WTC11 (cell line): ENCODE measurements at places on chromosomes 2 and 18.

DNA sequence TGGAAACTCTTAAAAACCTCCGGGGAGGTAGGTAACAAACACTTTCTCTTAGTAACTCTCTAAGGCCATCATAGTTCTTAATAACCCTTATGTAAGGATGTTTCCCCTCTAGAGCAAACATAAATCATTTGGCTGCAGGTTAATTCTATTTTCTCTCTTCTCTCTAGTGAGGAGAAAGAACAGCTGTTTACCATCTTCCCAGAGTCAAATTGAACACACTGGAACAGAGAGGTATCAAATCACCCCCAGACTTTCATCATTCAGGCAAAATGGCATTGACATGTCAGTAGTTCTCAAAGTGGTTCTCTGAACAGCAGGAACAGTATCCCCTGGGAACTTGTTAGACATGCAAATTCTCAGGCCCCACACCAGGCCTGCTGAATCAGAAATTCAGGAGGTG, 240.7 kb downstream of the MEIS1 start:
- DNase-seq: no peak

DNA sequence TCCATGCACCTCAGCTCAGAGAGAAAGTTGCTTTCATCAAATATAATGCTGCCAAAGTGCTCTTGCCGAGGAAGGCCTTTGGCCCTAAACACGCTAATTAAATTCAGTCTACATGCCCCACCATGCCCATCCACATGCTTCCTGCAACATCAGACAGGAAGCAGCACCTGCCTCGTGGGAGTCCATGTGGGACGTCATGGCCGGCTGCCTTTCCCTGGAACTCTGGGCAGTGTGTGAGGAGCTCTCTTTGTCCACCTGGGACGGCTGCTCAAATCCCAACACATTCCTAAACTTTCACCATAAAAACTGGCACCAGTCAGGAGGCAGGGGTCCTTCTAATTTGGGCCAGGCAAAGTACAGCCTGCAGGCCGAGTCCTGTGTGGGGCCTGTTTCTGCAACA, 23.1 kb downstream of the FAM178B start:
- no peak for DNase-seq

- DNase-seq: no peak
Observed at GRCh38 chr18:570256-570655, 9.9 kb upstream of the CETN1 start.

GRCh38 chr2:11778923-11779757, 32.7 kb downstream of the LPIN1 start:
- peak; percentile 89 for DNase-seq

GRCh38 chr18:31274931-31275330, 43.0 kb upstream of the DSG1 start:
- no peak for DNase-seq

DNA sequence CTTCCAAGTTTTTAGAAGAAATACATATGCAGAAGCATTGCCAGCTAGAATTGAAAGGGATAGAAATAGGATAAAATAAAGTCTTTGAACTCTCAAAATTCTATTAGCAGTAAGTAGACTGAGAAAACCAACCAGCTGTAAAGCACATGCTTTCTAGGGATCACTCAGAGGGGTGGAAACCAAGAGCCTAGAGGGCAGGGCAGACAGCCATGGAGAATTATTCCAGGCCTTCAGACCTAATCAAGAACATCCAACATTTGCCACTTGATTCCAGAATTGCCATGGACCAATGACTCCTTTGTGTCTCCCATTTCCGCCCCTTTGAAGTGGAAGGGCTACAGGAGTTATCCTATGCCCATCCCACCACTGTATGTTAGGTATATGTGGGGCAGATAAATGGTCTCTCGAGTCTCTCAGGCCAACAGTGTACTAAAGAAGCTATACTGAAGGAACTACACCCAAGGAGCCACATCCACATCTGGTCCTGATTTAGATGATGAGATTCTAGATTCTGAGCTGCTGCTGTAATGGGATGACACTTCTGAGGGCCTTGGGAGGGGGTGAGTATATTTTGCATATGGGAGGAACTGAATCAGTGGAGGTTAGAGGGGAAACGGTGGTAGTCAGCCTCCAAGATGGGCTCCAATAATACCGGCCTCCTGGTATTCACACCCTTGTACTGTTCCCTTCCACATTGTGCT, 4.0 kb downstream of the FARSB start:
- DNase-seq: no peak

GRCh38 chr2:64698177-64698643, 44.5 kb upstream of the SERTAD2 start:
- no peak for DNase-seq

DNA sequence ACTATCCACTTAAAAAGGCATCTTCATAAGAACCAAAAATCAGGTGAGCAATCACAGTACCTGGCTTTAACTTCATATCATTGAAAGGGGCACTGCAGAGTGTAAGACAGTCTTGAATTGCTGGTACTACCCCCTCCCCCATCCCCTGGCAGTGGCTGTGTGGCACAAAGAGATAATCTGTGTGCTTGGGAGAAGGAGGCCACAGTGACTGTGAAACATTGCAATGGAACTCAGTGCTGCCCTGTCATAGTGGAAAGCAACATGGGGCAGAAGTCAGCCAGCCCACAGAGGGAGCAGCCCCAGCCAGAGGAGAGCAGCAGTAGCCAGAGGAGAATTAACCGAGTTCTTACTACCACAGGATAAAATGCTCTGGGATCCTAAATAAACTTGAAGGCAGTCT, 45.3 kb upstream of the UGP2 start:
- DNase-seq: no peak

GRCh38 chr2:169507698-169508097, 1.8 kb upstream of the KLHL41 start:
- no peak for DNase-seq

GRCh38 chr2:72936660-72937355, 19.5 kb downstream of the EMX1 start:
- no peak for DNase-seq
